Endodermal cell (in vitro differentiated cells): ENCODE measurements at places on chromosomes 12 and 14. TPM values are rescaled to one million over a fixed set of nuclear protein-coding genes. Genes with fewer than 3 reads are reported as not detected.

EPYC gene
- total RNA-seq: not detected in 3 replicates

PZP gene
- 1.3 TPM in 1 of 3 replicates, not detected in the others for total RNA-seq

AKAP6 gene
- 5.0 to 6.1 TPM (median 5.1 TPM) in 3 replicates for total RNA-seq

CD163L1 gene
- 0.23 to 0.44 TPM (median 0.42 TPM) in 3 replicates for total RNA-seq

PTPRB gene
- total RNA-seq: 0.11 and 0.22 TPM in 2 replicates

EIF2S3B gene
- 2.1 and 2.2 TPM in 2 replicates for total RNA-seq

FGF23 gene
- total RNA-seq: 0.32 and 0.44 TPM in 2 replicates

EGLN3 gene
- total RNA-seq: 13.0 to 35.6 TPM (median 13.4 TPM) in 3 replicates

NFE2 gene
- total RNA-seq: 2.0 and 2.7 TPM in 2 replicates

TEX22 gene
- total RNA-seq: 3.3 and 3.5 TPM in 2 replicates

GRCh38 chr12:124630791-124631313, 63.4 kb upstream of the NCOR2 start:
- DNase-seq: peak; percentile 87
- H3K4me1 ChIP-seq: peaks cover 2% of the 10 kb centered on the region
- H3K36me3 ChIP-seq: no peaks in the 10 kb centered on the region
- no peak overlapping the region for H3K4me3 ChIP-seq

DNA sequence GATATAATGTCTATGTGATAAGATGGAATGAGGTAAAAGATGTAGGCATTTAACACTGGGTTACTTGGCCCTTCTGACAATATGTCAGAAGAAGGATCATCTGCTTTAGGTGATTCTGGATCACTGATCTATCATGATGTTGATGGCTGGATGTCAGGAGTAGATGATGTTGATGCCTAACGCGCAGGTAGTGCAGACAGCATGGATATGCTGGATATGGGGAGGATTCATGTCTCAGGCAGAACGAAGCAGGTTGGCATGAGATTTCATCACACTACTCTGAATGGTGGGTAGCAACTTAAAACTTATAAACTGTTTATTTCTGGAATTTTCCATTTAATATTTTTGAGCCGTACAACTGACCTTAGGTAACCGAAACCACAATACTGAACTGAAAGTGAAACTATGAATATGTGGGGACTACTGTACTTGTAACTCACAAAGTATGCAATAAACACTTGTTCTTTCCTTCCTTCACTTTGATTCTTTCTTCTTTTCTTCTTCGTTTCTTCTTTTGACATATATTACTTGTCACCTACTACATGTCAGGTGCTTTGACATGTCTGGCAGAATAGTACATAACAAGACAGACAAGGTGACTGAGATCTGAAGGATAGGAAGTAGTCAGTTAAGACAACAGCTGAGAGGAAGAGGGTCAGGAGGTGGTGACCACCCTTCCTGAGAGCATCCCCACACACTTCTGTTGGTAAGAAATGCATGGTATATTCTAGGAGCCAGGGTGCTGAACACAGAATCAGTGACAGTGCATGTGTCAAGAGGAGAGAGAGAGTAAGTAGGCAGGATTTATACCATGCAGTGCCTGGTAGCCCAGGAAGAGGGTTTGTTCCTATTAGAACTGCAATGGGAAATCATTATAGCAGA, 238.8 kb downstream of the PPFIA2 start:
- no peak overlapping the region for H3K4me3 ChIP-seq
- H3K4me1 ChIP-seq: no peaks in the 10 kb centered on the region
- H3K27me3 ChIP-seq: peaks cover 31% of the 10 kb centered on the region
- no peaks in the 10 kb centered on the region for H3K36me3 ChIP-seq
- no peak overlapping the region for H3K27ac ChIP-seq
- no peak for DNase-seq

DNA sequence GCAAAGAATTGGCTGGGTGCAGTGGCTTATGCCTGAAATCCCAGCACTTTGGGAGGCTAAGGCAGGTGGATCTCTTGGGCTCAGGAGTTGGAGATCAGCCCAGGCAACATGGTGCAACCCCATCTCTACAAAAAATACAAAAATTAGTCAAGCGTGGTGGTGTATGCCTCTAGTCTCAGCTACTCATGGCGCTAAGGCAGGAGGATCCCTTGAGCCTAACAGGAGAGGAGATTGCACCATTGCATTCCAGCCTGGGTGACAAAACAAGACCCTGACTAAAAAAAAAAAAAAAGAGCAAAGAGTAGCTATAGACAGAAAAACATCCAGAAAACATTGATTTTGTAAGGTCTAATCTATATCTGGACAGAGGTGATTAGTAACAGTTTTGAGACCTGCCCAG, 25.0 kb downstream of the KIF21A start:
- H3K36me3 ChIP-seq: no peaks in the 10 kb centered on the region
- no peak for DNase-seq
- H3K27me3 ChIP-seq: no peaks in the 10 kb centered on the region
- no peak overlapping the region for H3K27ac ChIP-seq
- no peak overlapping the region for H3K4me3 ChIP-seq

GRCh38 chr12:120984351-120984898, 6.1 kb downstream of the HNF1A start:
- H3K27ac ChIP-seq: peak overlapping the region; percentile 19
- DNase-seq: no peak
- H3K4me1 ChIP-seq: no peaks in the 10 kb centered on the region
- no peaks in the 10 kb centered on the region for H3K36me3 ChIP-seq

- H3K4me3 ChIP-seq: no peak overlapping the region
- H3K4me1 ChIP-seq: peaks cover 8% of the 10 kb centered on the region
- H3K27me3 ChIP-seq: peaks cover 5% of the 10 kb centered on the region
- no peaks in the 10 kb centered on the region for H3K36me3 ChIP-seq
Measured at GRCh38 chr12:129659961-129660622, 243.7 kb downstream of the TMEM132D start.

DNA sequence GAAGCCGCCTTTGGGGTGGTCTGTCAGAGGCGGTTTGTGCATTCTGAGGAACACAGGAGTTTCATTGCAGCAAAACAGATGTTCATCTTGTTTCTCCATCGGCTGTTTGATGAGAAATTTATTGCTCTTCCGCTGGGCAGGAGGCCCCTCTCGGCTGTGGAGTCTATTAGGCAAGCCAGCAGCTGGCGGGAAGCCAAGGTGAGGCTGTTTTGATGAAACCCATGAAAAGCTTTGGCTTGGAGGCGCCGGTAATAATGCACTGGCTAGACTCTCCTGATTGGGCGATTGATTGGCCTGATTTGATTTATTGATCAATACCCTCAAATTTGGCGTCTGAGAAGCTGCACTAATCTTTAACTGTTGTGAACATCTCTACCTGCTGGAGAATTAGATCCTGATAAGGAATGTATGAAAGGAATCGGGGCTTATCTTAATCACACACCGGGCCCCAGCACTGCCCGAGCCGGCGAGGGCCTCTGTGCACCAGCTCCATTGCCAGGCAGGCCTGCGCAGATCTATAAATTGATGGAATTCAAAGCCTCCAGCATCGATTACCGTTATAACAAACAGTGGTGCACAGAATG, 187.7 kb downstream of the PHETA1 start:
- no peak for DNase-seq
- H3K4me3 ChIP-seq: no peak overlapping the region
- H3K27ac ChIP-seq: peak overlapping the region; percentile 32
- H3K4me1 ChIP-seq: peaks cover 8% of the 10 kb centered on the region
- H3K36me3 ChIP-seq: no peaks in the 10 kb centered on the region
- no peaks in the 10 kb centered on the region for H3K27me3 ChIP-seq

- no peak overlapping the region for H3K27ac ChIP-seq
- H3K36me3 ChIP-seq: no peaks in the 10 kb centered on the region
- H3K4me1 ChIP-seq: peaks cover 5% of the 10 kb centered on the region
- no peaks in the 10 kb centered on the region for H3K27me3 ChIP-seq
Measured at GRCh38 chr14:31944256-31945073, 132.6 kb upstream of the ARHGAP5 start.

- no peak overlapping the region for H3K4me3 ChIP-seq
- no peaks in the 10 kb centered on the region for H3K27me3 ChIP-seq
- no peaks in the 10 kb centered on the region for H3K36me3 ChIP-seq
- peak; percentile 43 for DNase-seq
Measured at GRCh38 chr12:53497461-53497860, 1.8 kb downstream of the MAP3K12 start.

DNA sequence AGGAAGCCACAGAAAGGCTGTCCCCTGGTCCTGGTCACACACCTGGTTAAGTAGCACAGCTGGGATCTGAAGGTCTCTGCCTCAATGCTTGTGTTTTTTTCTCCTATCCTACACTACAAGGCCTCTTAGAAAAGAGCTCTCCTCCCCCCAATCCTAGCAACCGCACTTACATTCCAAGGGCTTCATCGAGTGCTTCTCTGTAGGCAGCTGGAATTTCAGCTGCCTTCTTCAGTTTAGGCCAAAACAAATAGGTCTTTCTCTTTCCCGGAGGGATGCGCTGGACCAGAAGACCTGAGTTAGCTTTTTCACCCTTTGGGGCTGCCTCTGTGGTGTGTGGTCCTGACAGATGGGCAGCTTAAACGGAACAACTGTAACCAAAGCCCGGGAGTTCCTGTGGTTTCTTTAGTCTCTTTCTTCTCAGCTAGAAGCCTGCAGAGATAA, 109.7 kb downstream of the GPATCH2L start:
- peak overlapping the region; percentile 50 for H3K27ac ChIP-seq
- DNase-seq: peak; percentile 57
- H3K27me3 ChIP-seq: no peaks in the 10 kb centered on the region
- H3K36me3 ChIP-seq: no peaks in the 10 kb centered on the region

DNA sequence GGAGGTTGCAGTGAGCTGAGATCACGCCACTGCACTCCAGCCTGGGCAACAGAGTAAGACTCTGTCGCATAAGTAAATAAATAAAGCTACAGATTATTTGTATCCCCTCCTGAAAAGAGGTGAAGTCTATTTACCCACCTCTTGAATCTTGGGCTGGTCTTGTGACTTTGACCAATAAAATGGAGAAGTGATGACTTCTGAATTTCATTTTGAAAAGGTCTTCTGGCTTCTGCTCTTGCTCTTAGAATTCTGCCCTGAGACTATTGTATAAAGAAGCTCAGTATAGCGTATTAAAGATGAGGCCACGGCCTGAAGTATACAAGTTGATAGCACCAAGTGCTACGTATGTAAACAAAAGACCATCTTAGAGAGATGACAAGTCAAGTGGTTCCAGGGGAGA, 88.3 kb upstream of the AMN1 start:
- H3K27ac ChIP-seq: no peak overlapping the region
- no peak overlapping the region for H3K4me3 ChIP-seq
- H3K36me3 ChIP-seq: no peaks in the 10 kb centered on the region
- no peaks in the 10 kb centered on the region for H3K4me1 ChIP-seq

DNA sequence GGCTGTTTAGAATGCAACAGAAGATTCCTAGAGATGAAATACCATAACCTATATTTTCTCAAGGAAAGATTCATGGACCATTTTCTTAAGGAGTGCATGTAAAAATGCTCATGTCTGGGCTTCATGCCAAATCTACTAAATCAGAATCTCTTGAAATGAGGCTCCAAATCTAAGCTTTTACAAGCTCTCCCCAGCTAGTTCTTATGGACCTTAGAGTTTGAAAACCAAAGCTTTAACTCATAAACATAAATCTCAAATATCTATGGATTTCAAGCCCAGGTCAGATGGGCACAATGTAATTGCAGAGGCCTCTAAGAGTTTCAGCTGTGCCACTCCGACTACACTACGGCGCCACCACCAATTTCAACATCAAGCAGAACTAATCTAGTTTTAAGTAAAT, 117.3 kb upstream of the CAND1 start:
- H3K4me3 ChIP-seq: no peak overlapping the region
- H3K4me1 ChIP-seq: no peaks in the 10 kb centered on the region
- no peaks in the 10 kb centered on the region for H3K36me3 ChIP-seq
- no peak overlapping the region for H3K27ac ChIP-seq
- H3K27me3 ChIP-seq: no peaks in the 10 kb centered on the region

GRCh38 chr14:88562532-88562830, 356 bp upstream of the ZC3H14 start:
- H3K4me1 ChIP-seq: no peaks in the 10 kb centered on the region
- no peaks in the 10 kb centered on the region for H3K27me3 ChIP-seq
- no peak overlapping the region for H3K27ac ChIP-seq
- peak overlapping the region; percentile 96 for H3K4me3 ChIP-seq
- no peak for DNase-seq
- H3K36me3 ChIP-seq: peaks cover 22% of the 10 kb centered on the region

DNA sequence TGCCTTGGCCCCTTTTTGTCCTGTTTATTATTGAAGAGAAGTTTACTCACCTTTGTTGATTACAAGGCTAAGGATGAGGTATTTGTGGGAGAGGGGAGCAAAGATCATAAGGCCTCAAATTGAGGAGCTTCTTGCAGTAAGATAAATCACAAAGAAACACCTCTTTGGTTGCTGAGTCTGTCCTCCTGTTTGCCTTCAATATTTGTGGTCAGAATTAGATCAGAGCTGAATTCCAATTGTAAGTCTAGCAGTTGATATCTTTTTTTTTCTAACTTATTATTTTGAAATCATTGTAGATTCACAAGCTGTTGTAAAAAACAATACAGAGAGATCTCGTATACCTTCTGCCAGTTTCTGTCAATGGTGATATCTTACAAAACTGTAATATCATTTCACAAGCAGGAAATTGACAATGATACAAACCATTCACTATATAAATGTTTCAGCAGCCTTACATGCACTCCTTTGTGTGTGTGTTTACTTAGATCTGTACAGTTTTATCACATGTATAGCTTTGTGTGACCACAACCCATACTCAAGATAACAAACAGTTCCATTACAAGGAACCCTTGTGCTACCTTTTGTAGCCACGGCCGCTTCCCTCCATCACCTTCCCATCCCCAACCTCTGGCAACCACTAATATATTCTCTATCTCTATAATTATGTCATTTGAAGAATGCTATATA, 97.4 kb downstream of the KICS2 start:
- H3K4me3 ChIP-seq: no peak overlapping the region
- no peak overlapping the region for H3K27ac ChIP-seq
- no peaks in the 10 kb centered on the region for H3K36me3 ChIP-seq

DNA sequence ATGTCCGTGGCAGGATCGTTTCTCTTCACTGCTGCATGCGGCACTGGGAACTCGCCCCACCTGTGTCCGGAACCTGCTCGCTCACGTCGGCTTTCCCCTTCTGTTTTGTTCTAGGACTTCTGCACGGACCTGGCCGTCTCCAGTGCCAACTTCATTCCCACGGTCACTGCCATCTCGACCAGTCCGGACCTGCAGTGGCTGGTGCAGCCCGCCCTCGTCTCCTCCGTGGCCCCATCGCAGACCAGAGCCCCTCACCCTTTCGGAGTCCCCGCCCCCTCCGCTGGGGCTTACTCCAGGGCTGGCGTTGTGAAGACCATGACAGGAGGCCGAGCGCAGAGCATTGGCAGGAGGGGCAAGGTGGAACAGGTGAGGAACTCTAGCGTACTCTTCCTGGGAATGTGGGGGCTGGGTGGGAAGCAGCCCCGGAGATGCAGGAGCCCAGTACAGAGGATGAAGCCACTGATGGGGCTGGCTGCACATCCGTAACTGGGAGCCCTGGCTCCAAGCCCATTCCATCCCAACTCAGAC, 1.2 kb downstream of the FOS start:
- peaks cover 8% of the 10 kb centered on the region for H3K4me1 ChIP-seq
- peak; percentile 86 for DNase-seq
- no peaks in the 10 kb centered on the region for H3K36me3 ChIP-seq
- H3K27ac ChIP-seq: no peak overlapping the region
- peaks cover 13% of the 10 kb centered on the region for H3K27me3 ChIP-seq

DNA sequence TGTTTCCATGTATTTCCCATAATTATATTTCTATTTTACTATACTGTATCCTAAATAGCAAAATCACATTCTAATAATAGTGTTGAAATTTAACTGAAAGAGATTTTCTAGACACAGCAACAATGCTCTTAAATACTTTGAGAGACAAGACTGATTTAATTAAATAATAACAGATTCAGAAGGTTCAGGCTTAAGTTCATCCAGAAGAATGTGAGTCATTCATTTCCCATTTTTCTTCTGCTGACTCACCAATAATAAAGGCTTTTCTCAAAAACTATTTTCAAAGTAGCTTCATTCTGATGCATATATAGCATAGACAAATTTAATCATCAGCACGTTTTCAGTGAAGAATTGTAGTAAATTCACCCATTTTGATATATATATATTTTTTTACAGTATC, 481.4 kb downstream of the MDGA2 start:
- no peaks in the 10 kb centered on the region for H3K36me3 ChIP-seq
- H3K4me1 ChIP-seq: no peaks in the 10 kb centered on the region
- no peak for DNase-seq
- no peaks in the 10 kb centered on the region for H3K27me3 ChIP-seq
- no peak overlapping the region for H3K4me3 ChIP-seq
